T-helper 2 cell treated with Interferon-gamma antibody and Interleukin-4, amounts not matched to agents 5 μg/mL and 100 μg/mL, for 36 hours (primary cell): ENCODE measurements at places on chromosomes 16 and 17.

DNA sequence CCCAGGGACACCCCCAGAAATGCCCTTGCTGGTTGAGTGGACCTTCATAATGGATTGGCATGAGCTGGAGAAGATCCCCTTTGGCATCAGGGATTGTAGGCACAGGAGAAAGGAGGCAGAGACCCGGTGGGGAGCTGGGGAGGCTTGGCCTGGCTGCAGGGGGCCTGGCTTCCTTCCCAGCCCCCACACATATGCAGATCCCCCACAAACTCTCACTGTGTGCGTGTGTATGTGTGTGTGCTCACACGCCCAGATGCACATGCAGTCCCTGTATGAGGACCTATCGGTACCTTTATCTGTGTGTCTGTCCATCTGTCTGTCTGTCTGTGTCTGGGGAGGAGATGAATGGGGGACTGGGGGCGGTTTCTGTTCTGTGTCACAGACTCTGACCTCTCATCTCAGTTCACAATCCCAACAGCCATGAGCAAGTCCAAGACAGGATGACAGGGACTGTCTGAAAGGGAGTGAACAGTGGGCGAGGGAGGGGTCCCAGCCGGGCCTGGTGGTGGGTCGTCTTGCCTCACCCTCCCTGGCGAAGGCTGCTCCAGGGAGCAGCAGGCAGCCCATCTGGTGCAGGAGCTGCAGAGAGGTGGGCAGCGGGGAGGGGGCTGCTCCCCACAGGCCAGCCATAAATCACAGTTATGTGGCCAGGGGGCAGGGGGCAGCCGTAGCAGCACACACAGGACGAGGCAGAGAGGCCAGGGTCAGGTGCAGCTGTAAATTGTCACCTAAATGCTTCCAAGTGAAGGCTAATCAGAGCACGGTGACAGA is 46.7 kb upstream of the LHX1 start:
- no peak for DNase-seq

DNA sequence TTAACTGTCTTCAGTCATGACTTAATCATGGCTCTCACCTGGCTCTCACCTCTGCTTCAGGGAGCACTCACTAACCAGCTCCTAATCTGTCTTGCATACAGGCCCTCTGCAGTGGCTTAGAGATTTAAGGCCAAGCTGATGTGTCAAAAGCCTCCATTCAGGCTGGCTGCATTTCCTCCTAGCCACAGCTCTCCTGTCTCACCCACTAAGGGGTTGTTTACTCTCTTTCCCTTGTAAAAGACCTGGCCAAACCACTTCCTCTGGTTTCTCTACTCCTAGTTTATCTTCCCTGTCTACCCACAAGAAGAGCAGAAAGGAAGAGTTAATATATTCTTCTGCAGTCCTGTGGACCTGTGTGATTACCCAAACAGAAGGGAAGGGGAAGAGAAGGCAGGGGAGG is 9.3 kb upstream of the ASIC2 start:
- no peak for DNase-seq

DNA sequence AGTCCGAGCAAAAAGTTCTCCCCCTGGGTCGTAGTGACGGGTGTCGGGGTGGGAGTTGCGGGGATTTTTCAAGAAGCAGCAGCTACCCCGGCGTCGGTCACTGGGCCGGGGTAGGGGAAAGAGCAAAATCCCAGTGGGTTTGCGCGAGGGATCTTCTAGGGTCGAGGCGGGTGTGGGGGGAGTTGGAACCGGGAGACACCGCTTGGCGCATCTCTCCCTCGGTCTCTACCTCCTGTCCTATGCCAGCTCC is 2.3 kb upstream of the UBTF start:
- DNase-seq: no peak

GRCh38 chr17:81428121-81428515 is 32.9 kb downstream of the BAHCC1 start:
- DNase-seq: no peak

DNA sequence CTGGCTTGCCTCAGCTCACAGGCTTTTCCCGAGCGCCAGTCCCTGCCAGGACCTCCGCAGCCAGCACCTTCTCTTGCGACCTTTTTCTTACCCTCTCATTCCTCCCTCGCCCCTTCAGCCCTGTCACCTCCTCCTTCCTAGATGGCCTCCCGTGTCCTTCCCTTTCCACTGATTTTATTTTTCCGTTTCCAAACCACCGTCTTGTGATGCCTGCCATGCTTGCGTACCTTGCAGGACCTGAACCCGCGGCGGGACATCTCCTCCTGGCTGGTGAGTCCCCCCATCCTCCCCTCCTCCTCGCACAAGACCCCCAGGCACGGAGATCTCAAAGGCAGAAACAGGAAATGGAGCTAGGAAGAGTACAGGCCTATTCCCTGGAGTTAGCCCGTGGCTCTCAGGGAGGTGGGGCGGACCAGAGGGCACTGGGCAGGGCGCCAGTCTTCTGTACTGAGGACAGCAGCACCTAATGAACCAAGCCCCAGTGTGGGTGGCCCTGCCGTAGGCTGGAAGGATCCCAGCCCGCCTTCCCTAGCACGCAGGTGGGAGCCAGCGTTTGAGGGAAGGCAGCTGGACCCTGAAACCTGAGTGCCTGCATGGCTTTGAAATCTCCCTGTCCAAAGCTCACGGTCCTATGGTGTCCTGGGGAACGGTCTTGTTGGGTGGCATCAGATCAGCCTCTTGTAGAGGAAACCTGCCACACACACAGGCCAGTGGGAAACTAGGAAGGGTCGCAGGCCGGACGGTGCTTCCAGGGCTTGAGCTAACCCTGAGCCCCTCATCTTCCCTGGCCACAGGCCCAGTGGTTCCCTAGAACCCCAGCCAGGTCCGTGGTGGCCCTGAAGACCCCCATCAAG is 612 bp downstream of the CISD3 start:
- DNase-seq: no peak

DNA sequence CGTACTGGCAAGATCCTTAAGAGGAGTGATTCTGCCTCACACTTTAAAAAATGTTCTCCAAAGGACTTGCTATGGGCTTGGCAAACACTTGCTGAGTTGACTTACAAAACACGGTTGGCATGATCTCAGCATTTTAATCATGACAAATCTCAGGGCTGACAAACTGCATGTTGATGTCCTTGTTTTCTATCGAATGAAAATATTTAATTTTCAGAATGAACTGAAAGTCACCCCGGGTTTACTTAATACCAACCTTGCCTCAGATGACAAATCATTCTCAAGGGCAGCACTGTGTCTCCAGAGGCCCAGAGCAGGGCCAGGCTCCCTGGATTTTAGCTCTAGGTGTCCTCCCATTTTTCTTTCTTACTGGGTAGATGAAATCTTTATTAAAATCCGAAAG is 229.1 kb upstream of the ZFHX3 start:
- no peak for DNase-seq

DNA sequence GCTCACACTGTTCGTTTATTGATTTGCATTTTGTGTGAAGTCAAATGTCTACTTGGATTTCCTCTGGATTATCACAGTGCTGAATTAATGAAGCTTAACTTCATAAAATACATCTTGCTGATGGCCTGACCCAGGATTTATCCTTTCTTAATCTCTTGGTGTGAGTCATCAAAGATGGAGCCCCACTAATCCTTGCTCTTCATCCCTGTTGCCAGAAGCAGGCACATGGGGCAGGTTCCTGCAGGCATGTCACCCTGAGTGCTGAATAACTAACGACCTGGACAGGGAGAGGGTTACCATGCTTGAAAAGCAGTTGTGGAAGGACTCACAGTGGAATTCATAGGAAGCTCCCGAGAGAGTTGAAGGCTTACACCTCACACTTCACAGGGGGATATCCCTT is 56.0 kb upstream of the FA2H start:
- no peak for DNase-seq

DNA sequence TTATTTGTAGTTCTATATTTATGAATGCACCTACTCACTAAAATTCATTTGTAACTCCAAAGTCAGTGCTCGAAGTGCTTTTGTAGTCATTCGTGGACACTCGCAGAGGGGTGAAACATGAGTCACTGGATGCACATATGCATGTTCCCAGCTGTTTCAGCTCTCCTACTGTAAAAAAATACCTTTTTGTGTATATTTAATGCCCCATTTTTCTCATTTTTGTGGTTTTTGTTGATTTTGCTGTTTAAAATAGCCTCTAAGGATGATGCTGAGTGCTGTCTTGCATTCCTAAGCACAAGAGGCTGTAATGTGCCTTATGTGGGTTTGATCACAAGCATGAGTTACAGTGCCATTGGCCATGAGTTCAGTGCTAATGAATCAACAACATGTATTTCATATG is 30.6 kb downstream of the CENPV start:
- no peak for DNase-seq

- DNase-seq: no peak
Observed at GRCh38 chr16:83830091-83830768, 22.5 kb downstream of the HSBP1 start.

DNA sequence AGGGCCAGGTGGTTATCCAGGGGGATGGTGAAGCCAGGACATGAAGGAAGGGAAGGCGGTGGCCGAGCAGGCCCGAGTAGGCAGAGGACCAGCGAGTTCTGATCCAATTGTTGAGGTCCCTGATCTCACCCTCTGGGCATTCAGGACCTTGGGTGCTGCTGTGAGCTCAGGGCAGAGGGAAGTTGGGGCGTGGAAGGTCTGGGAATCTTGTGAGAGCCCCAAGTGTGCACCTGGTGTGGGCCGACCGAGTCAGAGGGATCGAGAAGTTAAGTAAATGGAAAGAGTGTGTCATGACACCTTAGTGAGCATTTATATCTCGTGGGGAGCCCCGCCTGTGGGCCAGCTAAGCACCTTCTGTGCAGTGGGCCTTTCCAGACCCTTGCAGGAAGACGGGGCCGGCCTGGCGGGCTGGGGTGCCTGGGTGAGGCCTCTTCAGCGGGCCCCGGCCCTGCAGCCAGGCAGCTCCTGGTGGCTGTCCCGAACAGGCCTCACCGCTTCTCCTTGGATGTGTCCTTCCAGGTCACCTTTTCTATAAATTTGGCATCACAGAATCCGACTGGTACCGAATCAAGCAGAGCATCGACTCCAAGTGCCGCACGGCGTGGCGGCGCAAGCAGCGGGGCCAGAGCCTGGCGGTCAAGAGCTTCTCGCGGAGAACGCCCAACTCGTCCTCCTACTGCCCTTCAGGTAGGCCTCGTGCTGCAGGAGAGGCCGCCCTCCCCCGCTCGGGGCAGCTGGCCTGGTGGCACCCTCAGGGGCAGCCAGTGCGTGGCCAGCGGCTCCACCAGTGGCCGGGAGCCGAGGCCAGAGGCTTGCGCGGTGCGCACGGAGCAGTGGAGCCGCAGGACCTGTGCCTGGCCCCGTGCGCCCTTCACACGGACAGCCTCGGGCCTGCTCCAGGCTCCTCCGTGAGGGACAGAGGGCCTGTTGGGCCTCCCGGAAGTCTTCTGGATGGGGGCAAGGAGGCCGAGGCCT is 76.0 kb downstream of the BANP start:
- DNase-seq: no peak

GRCh38 chr17:48385319-48385718 is 44.7 kb downstream of the SKAP1 start:
- DNase-seq: no peak
